ENCODE measurements at places on chromosomes 2 and 18.

- DNase-seq: no peak
Observed at GRCh38 chr2:144559242-144559641, 39.3 kb upstream of the ZEB2 start.

- no peak for DNase-seq
Observed at GRCh38 chr2:100235581-100235980, 86.7 kb downstream of the LONRF2 start.

GRCh38 chr2:196101325-196101991 lies 32.8 kb upstream of the DNAH7 start:
- peak; percentile 46 for DNase-seq

GRCh38 chr2:204494681-204495080 lies 50.6 kb upstream of the PARD3B start:
- DNase-seq: no peak

- no peak for DNase-seq
Observed at GRCh38 chr2:25164561-25164960, 3.8 kb downstream of the POMC start.

DNA sequence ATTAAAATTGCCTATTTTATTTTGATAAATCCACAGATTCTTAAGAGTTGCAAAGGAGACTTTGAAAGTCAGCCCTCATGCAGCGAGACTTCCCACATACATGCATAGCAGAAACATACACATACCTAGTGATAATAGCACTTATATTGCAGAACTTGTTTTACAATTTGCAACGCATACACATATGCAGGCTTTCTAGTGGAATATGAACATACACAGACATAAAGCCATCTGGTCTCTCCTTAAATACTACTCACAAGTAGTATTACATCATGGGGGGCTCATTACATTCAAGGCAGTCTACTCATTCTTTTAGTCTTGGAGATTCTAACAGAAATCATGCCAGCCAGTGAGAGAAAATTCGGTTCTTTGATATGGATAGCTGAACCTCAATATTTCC lies 295.1 kb upstream of the RND3 start:
- no peak for DNase-seq
